Fibroblast of skin of back (primary cell): ENCODE measurements at places on chromosomes 5 and 9.

GRCh38 chr9:131103024-131103423 is 6.7 kb downstream of the AIF1L start:
- no peak for DNase-seq

DNA sequence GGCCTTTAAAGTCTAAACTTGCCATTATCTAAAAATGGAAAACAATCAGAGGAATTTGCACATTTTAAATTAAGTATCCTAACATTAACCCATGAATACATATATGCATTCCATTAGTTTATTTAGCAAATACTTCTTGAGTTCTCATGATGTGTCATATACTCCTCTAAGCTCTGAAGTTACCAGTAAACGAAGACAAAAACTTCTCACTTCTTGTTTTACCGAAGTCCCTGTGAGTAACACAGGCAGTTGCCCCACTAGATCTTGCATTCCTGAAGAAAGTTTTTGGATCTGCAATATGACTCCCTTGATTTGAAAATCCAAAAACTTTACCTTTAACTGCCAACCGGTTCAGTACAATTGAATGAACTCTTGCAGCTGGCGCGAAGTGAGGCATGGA is 439.0 kb upstream of the MPDZ start:
- peak; percentile 66 for DNase-seq

GRCh38 chr5:24161559-24161958 is 483.2 kb downstream of the CDH10 start:
- DNase-seq, result peak; percentile 5

GRCh38 chr5:21678526-21678925 is 1174.6 kb downstream of the CDH12 start:
- DNase-seq, result no peak

DNA sequence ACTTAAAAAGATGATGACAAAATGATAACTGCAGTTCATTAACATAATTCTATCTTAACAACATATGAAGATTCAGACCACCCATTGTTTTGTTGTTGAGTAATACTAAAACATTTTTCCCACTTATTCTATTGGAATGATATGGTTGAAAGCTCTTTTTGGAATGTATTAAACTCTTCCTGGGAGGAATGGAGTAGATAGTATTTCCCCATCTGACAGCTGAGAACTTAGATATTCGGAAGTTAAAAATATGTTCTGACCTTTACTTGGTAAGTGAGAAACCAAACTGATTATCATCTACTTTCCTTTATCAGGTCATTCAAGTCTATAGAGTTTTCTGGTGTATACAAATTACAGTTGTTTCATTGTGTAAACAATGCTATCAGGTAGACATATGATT is 452.9 kb downstream of the CSNK1G3 start:
- peak; percentile 69 for DNase-seq
